ENCODE measurements at places on chromosomes 6 and 20.

DNA sequence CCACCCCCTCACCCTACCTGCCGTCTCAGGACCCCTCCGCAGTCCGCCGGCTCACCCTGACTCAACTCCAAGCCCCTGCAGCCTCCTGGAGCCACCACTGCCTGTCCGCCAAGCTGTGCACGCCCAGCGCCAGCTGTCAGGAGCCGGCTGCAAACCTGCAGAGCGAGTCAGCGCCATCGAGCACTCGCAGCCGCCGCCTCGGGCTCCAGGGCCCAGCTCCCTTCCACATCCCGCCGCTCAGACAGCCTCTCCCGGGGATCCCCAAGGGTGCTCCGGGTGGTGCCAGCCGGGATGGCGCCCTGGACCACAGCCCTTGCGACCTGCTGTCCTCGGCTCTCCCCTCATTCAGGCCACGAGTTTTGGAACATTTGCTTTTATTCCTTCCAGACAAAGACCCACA is 4.3 kb downstream of the TNNC2 start:
- no peak for DNase-seq

DNA sequence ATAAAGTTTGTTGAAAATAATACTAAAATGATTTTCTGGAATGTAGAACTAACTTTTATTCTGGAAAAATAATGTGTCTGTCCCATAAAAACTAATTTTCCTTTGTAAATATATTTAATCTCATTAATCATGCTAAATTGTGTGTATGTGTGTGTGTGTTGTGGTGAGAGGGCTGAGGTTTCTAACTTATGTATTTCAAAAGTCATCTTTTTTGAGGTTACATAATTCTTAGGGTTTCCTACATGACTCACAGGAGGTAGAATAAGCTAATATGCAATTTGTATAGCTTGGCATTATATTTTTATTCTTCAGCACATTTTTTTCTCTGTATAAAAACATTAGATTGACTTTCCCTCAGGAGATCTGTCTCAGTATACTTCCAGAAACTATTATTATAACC is 64.1 kb upstream of the CLVS2 start:
- DNase-seq, result no peak

GRCh38 chr20:46773680-46774079 is 64.2 kb downstream of the SLC2A10 start:
- DNase-seq, result no peak

DNA sequence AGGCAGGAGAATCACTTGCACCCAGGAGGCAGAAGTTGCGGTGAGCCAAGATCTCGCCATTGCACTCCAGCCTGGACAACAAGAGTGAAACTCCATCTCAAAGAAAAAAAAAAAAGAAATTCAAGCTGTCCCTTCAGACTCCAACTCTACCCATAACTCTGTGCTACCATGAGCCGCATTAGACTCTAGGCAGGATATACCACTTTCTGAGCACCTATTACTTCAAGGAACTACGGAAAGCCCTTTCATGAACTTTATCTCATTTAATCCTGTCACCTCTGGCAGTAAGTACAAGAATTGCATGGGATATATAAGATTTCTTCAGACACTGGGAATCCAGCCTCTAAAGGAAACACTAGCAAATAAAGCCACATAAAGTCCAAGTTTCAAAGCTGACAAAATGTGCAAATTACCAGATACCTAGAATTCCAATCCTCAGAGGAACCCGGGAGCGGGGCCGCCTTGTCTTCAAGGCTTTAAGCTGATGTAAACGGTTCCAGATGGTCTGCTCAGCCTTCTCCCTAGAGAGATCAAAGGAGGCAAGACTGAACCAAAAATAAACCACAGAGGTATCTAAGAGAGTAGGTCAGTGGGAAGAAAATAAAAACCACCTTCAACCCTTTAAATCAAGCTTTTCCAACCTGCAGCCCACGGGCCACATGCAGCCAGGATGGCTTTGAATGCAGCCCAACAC is 9.4 kb downstream of the CDK5RAP1 start:
- no peak for DNase-seq

DNA sequence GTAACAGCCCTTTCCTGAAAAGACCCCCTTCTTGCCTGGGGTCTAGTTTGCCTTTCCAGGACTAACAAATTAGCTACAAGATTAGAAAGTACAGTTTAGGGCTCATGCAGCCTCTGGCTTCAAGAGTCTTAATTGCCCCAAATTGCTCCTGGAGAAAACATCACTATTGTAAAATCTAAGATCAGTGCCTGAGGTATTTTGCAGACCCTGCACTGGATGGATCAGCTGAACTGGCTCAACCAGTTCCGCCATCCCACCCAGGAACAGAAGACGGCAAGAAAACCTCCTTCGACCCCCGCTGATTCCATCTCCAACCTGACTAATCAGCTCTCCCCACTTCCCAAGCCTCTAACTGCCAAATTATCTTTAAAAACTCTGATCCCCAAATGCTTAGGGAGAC is 236.5 kb upstream of the KCNG1 start:
- DNase-seq, result no peak

DNA sequence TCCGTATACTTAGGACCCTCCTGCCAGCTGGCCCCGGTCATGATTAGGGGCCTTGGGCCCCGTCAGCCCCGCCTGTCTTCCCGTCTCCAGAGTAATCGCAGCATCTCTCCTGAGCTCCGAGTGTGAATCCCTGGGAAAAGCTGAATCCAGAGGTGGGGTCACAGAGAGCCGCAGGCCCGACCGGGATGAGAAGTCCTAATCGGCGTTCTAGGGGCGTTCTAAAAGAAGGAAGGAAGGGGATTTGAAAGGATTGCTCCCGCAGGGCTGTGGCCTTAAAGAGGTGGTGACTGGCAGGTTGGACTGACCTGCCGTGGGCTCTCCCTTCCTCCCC is 371 bp downstream of the HMGN4 start:
- DNase-seq, result no peak

DNA sequence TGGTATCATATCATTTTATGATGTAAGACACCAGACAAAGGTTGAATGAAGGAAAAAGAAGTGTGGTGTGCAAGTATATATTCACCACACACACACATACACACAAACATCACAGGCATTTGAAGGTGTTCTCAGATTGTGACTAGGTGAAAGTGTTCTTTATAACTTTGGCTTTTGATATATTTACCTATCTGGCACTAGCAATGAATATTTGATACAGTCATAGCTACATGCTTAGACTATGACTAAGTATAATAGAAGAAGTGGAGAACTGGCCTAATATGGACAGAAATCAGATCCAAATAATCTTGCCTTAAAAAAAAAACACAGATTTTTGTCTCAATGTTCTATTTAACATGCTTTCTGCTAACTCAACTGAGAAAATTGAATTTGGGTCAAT is 809.9 kb downstream of the KIF16B start:
- DNase-seq, result no peak

DNA sequence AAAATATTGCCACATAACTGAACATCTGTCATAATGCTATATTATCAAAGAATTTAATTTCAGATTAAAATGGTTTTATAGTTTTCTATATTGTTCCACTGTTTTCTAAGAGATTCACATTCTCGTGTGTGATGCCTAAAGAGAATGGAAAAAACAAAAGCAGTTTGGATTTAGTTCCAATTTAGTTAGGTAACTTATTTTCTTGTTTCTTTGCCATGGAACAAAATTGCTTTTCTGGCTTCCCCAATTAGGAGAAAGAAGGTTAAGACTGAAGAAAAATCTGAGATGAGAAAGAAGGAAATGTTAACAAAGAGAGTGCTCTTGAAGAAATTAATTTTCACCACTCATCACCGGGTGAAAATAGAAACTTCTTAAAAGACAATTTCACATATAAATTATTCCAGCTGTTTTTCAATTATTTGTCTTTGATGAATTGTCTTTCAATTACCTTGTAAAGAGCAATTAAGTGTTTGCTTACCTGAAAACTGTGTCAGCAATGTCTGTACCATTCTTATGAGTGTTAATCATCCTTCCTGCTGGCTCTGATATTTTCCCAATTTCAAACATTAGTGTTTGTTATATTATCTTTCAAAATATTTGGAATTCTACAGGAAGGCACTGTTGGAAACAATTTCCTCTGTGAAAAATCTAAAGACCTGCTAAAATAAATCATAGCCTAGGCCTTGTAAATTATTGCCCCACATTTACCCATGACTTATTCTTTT is 19.5 kb downstream of the PHACTR2 start:
- no peak for DNase-seq

DNA sequence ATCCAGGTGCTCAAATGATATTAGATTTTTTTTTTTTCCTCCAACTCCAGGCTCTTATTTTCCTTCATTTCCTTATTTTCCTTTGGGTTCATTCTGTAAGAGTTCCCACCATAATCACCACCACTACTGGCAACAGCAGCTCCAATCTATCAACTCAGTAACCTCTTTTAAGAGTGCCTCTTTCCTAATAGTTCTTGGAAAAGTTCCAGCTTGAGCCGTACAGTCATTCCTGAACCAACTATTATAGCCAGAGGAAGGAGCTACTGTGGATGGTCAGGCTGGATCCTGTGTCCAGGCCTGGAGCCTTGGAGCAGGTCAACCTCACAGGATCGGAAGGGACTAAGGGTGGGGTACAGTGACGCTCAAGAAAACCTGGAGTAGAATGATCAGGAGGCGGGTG is 4.2 kb upstream of the ANGPT4 start:
- no peak for DNase-seq

- DNase-seq, result no peak
These were observed 20.3 kb downstream of the OR2B6 start for GRCh38 chr6:27977387-27977786.

- no peak for DNase-seq
These were observed 89.2 kb upstream of the HIVEP1 start for GRCh38 chr6:11922901-11923300.

DNA sequence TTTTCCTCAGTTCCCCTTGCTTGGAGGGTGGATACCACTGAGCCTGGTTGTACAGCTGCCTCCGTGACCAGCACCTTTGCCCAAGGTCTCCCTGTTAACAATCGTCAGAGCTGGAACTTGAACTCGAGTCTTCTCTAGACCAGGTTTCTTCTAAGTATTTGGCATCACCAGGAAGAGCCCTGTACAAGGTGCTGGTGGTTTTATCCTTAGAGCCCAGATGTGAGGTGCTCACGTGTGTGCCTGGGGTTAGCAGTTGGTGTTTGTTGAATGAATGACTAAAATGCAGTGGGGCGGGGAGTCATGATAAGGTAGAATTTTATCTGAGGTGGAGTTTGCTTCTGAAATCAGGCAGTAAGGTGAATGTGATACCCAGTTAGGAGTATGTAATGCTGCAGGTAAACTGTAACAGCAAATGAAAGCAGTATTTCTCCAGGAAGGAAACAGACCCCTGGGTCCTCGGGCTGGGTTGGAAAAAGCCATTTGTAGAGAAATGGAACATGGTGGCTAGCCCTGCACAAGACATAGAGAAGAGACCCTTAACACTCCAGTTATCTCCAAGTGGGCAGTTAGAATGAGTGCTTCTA is 3.1 kb downstream of the DNAJC5 start:
- no peak for DNase-seq

DNA sequence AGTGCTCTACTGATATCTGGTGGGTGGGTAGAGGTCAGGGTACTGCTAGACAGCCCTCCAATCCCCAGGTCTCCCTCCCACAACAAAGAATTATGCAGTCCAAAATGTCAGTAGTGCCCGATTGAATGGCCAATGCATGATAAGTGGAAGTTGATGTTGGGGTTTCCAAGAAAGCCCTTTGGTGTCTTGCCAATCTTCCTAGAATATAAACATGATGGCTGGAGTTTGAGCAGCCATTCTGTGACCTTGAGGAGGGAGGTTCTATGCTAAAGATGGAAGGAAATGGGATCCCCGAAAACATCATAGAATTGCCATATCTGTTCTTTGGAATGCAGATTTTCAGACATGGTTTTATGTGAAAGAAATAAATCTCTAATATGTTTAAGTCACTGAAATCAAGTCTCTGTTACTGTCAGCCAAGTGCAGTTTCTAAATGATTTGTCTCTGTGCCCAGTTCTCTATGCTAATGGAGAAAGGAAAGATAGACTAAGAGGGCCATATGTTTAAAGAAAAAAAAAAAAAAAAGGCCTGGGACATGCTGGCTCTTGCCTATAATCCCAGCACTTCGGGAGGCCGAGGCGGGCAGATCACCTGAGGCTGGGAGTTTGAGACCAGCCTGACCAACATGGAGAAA is 32.8 kb upstream of the PTPN1 start:
- DNase-seq, result no peak

GRCh38 chr6:164022632-164023031 is 608.1 kb downstream of the QKI start:
- DNase-seq, result no peak
